ENCODE measurements at places on chromosomes 16 and 17.

DNA sequence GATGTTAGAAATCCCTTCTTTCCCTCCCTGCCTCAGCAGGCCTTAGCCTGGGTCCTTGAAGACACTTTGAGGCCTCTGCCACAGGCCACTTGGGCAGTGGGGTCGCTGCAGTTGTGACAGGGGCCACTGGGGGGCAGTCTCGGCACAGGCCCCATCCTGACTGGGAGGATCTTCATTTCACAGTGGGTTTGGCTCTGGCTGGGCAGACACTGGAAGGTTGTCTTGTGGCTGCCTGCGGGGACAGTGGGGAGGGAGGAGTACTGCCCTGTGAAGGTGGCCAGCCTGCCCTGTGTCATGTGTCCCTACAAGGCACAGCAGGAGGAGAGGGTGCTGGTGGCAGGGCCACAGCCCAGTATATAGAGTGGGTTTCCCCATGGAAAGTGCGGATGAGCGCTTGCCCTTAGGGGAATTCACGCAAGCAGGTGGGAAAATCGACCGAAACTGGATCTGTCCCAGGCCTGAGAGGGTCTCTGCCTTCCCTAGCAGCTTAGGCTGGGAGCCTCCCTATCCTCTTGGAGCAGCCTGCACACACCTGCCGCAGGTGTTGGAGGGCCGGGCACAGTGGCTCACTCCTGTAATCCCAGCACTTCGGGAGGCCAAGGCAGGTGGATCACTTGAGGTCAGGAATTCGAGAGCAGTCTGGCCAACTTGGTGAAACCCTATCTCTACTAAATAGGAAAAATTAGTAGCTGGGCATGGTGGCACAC is 28.8 kb downstream of the GINS2 start:
- peak; percentile 48 for DNase-seq

DNA sequence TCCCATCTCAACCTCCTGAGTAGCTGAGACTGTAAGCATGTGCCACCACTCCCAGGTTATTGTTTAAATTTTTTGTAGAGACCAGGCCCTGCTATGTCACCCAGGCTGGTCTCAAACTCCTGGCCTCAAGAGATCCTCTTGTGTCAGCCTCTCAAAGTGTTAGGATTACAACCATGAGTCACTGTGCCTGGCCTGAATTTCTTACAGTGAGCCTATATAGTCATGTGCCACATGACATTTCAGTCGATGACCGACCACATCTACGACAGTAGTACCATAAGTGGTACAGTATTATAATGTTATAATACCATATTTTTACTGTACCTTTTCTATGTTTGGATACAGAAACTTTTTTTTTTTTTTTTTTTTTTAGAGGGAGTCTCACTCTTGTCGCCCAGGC is 195.3 kb downstream of the STX8 start:
- DNase-seq: no peak

- DNase-seq: no peak
These were observed 69.1 kb downstream of the SRCIN1 start for GRCh38 chr17:38536661-38537060.

DNA sequence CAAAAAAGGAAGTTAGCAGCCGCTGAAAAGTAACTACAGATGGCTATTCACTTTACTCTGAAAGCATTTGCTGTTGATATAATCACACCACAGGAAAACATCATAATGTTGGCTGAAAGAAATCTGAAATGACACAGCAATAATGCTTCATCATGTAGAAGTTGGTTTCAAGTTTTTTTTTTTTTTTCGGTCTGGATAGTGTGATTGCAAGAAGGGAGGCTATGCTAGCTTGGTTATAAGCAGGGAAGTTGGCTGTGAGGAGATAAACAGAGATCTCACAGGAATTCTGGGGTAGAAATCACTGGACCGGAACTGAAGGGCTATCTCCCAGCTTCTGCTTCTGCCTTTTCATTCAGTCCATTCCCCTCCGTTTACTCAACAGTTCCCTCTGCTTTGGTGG is 57.9 kb downstream of the MYO1D start:
- DNase-seq: no peak
